Nucleus accumbens (tissue), 56 donors: ENCODE measurements at places on chromosomes 1 and 21.
A peak's percentile ranks its signal among the peaks of the same experiment; 100 is the strongest.

DNA sequence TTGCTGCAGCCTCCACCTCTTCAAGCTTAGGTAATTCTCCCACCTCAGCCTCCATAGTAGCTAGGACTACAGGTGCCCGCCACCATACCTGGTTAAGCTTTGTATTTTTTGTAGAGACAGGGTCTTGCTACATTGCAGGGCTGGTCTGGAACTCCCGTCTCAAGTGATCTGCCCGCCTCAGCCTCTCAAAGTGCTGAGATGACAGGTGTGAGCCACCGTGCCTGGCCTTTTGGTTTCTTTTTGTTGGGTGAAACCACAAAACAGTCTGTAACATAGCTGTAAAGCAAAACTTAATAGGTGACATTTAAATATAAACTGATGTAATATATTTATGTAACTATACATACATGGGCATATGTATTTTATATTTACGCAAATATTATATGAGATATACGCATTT, 3.1 kb upstream of the DNAJC11 start:
- DNase-seq: no peak

GRCh38 chr1:79472067-79472656, 465.6 kb upstream of the ADGRL4 start:
- no peak for DNase-seq

DNA sequence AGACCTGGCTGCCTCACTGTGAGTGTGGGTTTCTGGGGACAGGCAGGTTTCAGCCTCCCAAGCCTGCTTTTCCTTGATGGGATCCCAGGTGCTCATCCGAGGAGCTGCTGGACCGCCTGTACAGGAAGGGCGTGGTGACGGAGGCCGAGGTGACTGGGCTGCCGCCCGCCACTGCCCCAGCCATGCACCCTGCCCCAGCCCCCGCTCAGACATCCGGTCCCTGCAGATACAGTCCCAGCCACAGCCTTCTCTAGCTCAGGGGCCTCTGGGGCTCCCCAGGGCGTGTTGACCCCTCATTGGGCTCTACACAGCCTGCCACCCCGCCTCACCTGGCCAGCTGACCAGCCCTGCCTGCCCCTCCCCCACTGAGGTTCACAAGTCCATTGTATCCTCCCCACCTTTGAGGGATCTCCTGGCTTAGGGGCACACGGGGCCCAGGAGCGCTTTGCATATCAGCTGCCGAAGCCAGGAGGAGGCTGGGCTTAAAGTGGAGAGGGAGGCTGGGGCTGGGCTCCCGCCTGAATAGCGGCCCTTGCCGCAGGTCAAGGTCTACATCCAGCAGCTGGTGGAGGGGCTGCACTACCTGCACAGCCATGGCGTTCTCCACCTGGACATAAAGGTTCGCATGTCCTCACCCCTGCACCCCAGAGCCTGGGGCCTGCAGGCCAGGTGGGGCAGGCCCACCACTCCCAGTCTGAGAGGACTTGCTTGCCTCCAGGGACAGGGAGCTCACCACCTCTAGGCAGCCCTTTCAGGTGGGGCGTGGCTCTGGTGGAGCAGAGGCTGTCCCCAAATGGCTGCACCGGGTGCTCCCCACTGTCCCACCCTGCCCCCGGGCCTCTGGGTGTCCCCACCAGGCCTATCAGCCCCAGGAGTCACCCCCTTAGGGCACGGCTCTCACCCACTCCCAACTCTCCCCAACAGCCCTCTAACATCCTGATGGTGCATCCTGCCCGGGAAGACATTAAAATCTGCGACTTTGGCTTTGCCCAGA, 38.5 kb downstream of the TRIM11 start:
- DNase-seq: no peak

- peak; percentile 37 for DNase-seq
Measured at GRCh38 chr1:39293375-39294070, 89.0 kb downstream of the MACF1 start.
